ENCODE measurements at places on chromosomes 2 and 18.

DNA sequence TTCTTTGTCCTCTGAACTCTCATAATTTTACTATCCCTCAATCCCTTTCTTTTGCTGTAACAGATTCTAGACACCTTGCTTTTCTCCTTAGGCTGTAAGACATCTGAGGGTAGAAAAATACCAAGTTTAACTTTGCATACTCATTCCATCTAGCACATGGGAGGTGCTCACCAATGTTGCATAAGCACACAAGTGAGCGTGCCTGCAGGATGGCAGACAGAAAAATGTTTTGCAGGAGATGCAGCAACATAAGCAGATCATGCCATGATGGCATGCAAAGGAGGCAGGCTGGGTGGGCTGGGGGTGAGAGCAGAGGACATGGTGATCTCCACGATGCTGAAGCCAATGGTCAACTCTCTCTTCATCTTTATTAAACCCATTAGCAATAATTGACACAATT lies 24.1 kb downstream of the CYRIA start:
- DNase-seq: no peak

DNA sequence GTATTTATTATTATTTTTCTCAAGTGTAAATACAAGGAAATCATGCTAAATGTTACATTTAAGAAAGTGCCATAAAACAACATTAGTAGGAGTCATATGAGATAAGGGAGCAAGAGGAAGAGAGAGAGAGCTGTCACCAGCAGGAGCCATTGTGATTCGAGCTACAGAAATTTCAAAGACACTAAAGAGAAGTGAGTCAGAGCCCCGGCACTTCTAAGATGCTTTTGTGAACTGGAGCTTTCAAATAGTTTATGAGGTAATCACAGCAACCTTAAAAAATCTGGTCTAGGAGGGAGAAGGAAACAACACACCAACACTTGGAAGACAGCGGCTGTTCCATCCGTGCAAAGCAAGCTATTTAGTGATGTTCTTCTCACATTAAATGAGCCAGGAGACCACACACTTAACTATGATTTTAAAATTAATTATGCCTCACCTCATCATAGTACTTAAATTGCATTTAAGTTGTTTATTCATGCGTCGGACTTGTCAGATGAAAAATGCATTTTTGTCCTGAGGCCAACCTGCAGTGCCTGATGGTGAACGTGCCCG lies 382.7 kb upstream of the SALL3 start:
- DNase-seq: no peak

DNA sequence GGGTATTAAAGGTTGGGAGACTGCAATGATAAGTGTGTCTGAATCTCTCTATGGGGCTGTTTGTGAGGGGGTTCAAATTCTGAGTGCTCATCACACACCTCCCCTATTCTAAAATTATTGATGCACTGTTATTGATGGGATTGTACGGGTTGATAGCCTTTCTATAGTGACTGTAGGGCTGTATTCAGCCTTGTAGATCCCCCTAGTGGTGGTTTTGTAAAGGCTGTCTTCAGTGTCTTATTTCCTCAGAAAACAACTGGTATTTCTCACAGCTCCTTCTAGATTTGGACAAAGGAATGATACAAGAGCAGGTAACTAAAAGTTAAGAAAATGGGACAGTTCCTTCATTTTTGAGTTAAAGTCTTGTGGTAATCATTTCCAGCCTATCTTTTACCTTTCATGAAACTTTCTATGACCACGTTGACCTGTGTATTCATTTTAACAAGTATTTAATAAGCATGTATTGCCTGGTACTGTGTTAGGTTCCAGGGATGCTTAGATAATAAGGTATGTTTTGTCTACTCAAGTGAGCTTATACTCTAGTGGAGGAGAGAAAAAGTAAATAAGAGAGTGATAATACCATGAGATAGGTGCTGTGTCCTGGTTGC lies 21.2 kb downstream of the SMAD4 start:
- no peak for DNase-seq

GRCh38 chr18:6521803-6522418 lies 107.2 kb upstream of the L3MBTL4 start:
- DNase-seq: no peak

DNA sequence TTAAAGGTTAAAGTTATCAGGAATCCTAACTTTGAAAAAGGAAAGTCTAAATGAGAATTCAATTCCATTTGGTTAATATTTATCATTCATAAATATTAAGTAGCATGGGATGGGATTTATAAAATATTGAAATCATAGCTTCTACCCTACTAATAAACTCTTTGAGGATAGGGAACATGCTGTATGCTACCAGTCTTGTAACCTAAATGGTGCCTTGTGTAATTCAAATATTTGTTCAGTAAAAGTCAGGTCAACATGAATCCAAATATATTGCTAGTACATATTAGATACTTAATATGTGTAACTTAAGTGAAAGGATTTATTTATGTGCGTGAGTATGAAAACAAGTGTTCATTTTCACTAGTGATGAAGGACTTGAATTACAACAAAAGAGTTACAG lies 94.1 kb downstream of the CAMKMT start:
- no peak for DNase-seq

DNA sequence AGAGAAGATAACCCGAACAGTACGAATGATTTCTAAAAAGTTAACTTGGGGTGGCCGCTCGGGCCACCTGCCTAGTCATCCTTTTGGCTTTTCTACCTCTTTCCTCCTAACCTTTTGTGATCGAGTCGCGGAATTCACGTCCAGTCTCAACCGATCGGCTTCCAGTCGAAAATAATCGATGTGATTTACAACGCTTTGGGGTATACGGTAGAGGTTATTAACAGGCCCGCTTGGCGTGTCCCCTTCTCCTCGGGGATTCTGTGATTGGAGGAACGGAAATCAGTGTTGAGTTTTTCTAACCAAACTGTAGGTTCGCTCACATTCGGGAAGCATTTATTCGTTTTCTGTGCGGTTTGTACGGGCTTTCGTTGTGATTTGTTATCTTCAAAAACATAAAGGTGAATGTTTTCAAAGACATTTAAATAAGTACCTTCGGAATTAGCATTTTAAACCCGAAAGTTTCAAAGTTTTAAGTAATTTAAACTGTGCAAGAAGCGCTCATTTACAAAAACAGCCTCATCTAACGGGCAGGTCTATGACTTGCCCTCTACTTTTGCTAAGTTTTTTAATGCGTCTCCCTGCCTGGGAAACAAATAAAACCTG lies 588 bp upstream of the FOXI3 start:
- no peak for DNase-seq

GRCh38 chr2:118168615-118169014 lies 80.3 kb downstream of the INSIG2 start:
- no peak for DNase-seq

DNA sequence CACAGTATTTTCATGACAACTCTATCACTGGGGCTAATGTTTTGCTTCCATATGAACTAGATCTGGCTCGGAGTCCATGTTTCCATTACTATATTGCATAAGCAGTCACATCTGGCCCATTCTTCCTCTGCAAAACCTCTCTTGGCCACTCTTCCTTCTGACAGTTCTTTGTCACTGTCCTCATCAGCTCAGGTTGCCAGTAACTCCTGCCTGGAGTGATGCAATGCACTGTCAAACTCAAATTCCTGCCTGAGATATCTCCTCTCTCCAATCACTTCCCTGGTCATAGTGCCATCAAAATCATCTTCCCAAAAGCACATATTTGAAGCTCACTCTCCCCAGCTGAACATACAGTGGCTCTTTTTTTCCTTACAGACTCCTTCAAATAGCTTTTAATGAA lies 66.1 kb downstream of the COLEC12 start:
- no peak for DNase-seq

- no peak for DNase-seq
Measured at GRCh38 chr2:127826047-127826446, 15.1 kb upstream of the WDR33 start.

DNA sequence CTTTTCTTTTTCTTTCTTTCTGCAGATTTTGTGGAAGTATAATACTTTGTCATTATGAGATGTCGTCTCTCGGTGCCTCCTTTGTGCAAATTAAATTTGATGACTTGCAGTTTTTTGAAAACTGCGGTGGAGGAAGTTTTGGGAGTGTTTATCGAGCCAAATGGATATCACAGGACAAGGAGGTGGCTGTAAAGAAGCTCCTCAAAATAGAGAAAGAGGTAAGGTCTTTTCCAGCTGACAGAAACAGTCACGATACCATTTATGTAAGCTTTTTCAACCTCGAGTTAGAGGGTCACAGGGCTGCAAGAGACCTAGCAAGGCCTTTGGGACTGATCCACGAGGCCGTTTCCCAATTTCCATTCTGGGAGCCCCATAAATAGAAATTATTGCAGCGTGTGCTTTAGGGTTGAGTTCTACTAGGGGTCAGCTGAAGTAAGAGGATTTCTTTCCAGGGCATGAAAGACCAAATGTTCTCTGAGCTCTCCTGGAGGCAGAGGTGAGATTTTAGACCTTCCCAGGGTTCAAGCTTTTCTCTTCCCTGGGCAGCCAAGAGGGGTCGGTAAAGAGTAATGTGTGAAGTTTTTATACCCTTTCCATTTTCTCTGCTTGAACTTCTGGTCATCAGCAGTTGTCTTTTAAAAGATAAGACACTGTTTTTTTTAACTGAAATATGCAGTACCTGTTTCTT lies 15.5 kb downstream of the MAP3K20 start:
- no peak for DNase-seq

GRCh38 chr2:39512434-39512935 lies 75.4 kb upstream of the MAP4K3 start:
- no peak for DNase-seq

DNA sequence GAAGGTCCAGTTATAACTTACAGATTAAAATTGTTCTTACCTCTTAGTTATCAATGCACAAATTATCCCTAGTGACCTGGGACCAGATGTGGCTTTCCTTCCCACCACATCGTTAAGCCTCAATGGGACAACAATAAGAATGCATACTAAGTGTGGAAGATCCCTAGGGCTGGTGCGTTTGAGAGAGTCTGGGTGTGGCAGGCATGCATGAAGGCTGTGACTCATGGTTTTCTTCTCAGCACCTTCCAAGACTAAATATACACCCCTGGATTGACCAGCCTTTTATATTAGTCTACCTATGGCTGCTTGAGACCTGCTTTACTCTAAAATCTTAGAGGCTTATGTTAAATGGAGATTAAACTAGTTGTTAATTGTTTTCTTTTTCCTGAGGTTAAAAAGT lies 261.7 kb upstream of the SLC14A2 start:
- DNase-seq: no peak

DNA sequence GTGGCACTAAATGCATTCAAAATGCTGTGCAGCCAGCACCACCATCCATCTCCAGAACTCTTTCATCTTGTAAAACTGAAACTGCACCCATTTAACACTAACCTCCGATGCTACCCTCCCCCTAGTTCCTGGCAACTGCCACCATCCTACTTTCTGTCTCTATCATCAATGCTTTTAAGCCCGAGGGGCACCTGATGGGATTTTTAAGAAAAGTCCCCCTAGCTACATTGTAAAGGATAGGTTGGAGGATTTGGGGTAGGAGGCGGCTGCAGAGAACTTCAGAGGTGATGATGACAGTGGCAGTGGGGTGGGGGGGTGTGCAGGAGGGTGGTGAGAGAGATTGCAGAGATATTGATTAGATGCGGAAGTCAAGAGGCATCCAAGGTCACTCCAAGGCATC lies 10.8 kb upstream of the YWHAQ start:
- DNase-seq: peak; percentile 32

DNA sequence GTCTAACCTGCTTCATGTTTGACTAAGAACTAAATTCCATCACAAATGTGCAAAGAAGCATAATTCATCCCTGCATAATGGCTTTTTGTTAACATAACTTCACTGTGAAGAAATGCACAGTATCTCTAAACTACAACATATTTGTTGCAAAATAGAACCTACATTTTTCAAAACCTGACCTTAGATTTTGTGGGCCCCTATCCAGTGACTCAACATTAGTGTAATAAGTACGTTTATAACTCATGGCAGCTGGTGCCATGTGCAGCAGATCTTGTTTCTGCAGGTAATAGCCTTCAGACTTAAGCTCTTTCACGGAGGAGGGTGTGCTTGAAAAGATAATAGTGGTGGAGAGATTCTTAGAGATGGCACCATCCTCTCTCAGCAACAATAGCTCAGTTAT lies 28.6 kb upstream of the VWC2L start:
- no peak for DNase-seq

- DNase-seq: no peak
Measured at GRCh38 chr2:155574941-155575340, 757.6 kb downstream of the NR4A2 start.

DNA sequence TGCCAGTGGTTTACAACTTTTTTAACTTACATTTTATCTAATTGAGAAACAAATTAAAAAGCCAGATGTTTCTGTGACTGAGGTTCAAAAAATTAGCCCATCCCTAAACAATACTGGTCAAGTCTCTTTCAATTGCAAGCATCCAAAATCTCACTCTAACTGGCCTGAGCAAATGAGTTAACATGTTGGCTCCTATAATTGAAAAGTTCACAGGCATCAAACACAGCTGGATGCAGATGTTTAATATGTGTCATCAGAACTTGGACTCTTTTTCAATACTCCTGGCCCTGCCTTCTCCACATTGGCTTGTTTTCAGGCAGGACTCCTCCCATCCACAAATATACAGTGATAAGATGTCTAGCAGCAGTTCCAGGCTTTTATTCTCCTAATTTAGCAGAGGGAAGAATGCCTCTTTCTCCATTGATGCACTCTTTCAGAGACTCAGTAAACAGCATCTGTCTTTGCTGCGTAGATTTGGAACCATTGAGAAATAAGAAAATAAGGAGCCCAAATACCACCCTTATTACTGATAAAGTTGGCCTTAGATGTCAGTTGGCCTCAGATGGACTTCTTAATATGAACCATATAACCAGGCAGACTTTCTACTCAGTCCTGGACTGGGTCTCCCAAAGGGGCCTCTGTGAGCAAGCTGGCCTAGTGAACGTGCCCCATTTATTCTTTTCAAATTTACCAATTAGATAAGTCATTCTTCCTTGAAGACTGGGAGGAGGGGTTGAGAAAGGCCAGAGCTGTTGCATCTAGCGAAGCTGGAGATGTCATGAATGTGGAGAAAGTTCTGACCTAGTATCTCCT lies 30.4 kb upstream of the FN1 start:
- DNase-seq: no peak

DNA sequence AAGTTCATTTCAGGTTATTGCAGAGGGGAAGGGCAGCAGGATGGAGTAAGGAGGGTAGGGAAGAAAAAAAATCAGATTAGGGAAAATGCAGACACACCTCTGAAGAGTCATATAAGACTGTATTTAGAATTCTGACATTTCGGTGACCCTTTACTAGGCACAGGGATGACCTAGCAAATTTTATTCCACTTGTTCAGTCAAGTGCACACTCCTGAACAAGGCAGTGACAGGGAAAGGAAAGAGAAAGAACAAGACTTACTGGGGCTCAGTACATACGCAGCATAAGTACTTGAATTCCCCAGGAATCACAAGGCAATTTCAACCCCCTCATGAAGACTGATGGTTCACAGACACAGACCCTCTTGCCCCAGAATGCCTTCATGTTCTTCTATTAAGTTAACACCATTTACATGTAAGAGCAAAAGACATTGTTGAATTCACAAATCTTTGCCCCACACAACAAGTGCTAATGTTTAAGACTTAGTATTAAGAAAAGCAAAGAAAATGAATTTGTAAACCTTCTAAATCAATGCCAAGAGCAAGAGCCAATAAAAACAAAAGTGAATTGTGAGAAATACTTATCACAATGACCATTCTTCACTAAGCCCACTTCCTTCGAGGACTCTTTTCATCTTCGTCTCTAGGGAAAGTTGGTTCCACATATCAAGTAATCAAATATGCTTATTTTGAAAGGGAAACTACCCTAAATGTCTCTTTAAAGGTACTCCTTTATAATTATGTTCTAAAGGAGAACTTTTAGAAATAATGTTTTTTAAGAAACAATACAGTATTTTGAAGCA lies 47.0 kb downstream of the COBLL1 start:
- no peak for DNase-seq

All from stimulated activated CD4-positive, alpha-beta T cell treated with anti-CD3 and anti-CD28 coated beads, TNF-alpha, amount 100 ng/mL, for 24 hours (primary cell).